HT1080 (cell line): ENCODE measurements at places on chromosomes 12 and 14.
A peak's percentile ranks its signal among the peaks of the same experiment; 100 is the strongest.

DNA sequence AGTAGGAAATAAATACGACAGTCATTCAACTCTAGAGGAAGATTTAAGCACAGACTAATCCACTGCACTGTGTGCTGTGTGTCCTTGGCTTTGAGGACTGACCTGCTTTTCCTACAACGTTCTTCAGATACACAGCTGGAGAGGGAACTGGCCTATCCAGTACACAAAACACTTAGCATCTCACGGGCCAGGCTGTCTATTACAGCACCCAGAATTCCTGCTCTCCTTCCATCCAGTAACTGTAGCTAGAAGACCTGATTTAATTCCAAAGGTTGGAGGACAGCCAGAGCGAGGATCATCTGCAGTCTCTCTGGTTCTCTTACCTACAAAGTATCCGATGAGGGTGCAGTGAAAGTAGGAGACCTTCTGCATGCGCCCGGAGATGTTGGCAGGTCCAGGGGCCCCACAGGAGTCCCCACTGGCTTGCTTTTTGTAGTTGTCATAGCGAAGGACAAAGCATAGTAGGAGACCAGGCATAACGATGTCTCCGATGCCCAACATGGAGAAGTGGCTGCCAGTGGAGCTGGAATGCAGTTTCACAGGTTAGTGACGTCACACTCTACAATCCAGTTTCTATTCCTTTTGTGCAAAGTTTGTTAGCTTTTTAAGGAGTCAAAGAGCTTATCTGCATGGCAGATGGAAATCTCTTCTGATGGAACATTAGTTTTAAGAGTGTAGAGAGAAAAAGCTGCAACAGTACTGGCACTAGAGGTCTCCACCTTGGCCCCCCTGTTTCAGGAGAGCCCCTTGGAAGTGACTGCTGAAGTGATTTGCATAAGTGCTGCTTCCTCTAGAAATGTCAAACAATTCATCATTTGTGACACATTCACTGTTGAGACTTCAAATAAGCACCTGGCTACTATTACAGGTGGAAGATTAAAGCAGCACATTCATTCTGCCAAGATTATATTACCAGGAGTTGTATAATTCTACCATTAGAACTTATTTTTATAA, 41.7 kb downstream of the ACADS start:
- DNase-seq, result no peak

DNA sequence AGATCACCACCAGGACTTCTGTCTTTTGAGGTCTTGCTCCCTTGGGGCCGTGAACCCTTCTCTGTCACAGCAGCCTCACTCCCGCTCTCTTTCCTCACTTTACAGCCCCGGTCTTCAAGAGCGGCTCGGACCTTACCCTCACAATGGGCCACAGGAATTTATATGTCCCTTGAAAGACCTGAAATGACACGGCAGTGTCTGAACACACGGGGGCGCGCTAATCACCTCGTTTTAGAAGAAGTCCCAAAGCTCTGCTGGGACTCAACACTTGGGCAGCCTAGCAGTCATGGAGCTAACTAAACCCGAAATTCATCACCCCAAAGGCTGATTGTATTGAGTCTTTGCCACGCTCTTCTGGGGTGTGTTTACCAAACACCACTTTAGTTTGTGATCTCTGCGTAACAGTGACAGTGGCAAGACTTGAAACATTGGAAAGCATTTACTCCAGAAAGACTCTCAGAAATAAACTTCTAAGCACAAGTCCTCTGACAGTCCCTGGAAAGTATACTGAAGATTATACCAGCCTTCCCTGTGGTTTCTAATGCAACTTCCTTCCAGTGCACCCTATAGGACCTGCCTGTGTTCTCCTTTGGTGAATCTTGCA, 29.0 kb downstream of the SERPINA11 start:
- peak; percentile 52 for DNase-seq

GRCh38 chr14:73254247-73255004, 17.1 kb downstream of the PAPLN start:
- no peak for DNase-seq

DNA sequence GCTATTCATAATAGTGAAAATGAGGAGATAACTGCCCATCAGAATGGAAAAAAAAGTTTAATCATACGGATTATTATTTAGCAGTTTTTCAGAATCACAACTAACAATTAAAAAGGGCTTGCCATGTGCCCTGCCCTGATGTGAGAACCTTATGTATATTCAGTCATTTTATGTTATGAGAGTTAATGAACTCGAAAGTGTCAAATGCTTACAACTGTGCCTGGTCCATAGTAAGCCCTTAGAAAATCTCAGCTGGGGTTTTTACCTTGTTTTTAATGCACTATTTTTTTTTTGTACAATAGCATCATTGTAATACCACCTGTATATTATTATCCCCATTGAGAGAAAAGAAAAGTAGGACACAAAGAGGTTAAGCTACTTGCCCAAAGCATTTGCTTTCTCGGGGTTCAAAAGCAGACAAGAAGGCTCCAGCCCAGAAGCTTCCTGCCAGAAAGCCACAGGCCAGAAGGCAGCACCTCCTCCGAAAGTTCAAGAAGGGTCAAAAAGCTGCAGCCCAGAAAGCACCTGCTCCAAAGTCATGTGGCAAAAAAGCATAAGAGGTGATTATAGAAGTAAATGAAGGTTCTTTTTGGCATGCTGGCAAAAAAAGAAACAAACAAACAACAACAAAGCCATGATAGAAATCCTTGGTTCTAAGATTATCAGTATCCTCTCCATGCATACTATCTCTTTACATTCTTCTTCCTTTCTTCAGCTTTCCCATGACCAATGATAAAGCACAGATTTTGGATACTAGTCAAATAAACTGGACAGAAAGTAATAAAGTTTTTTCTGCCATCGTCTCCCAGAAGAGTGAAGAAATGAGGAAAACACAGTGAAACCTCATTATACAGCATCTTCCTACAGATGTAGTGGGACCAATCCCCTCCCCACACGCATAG, 59.1 kb upstream of the NAP1L1 start:
- DNase-seq, result no peak

DNA sequence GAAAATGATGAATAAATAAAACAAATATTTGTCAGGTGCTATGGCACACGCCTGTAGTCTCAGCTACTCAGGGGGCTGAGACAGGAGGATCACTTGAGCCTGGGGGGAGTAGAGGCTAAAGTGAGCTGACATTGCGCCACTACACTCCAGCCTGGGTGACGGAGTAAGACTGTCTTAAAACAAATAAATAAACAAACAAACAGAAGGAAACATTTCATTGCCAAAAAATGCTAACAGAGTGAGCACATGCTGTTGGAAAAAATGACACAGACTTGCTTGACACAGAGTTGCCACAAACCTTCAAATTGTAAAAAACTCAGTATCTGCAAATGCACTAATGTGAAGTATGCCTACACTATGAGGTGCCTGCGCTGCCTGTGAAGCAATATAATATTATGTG, 50.8 kb upstream of the AP4S1 start:
- no peak for DNase-seq

GRCh38 chr14:98965076-98965475, 306.9 kb downstream of the BCL11B start:
- no peak for DNase-seq

GRCh38 chr14:51368721-51369163, 128.7 kb downstream of the TMX1 start:
- DNase-seq, result peak; percentile 79

DNA sequence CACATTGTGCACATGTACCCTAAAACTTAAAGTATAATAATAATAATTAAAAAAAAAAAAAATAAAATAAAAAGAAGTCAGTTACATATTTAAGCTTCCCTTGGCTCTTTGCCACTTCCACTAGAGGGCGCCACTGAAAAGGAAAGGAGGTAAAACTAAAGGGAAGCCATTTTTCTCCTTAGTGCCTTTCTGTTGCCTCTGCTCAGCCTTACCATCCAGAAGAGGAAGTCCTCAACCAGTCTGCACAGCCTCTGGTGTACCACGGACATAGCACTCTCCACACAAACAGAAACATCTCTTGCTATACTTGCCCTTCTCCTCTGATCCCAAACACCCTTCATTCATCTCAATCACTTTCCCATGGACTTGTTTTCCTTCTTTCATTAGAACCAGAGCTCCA, 169.0 kb upstream of the EEA1 start:
- DNase-seq, result peak; percentile 25

DNA sequence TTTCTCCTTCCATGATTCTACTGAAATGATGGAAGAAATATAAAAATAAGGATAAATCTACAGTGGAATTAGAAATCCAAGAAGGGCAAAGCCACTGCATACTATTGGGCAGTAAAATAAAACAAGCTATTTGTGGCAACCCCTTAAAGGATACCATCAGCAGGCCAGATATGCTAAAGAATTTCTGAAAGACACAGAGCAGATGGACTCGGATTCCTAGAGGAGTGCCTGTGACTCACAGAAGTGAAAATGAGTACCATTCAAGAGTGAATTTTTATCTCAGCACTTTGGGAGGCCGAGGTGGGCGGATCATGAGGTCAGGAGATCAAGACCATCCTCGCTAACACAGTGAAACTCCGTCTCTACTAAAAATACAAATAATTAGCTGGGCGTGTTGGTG, 318.1 kb downstream of the LRIG3 start:
- DNase-seq, result no peak

GRCh38 chr12:112393328-112393727, 11.1 kb upstream of the HECTD4 start:
- DNase-seq, result no peak
